ENCODE measurements at places on chromosomes 7 and 10. TPM values are rescaled to one million over a fixed set of nuclear protein-coding genes. Genes with fewer than 3 reads are reported as not detected.

Gene PAX4
- not detected for total RNA-seq

Gene KIF11
- total RNA-seq = 0.36 TPM

DNA sequence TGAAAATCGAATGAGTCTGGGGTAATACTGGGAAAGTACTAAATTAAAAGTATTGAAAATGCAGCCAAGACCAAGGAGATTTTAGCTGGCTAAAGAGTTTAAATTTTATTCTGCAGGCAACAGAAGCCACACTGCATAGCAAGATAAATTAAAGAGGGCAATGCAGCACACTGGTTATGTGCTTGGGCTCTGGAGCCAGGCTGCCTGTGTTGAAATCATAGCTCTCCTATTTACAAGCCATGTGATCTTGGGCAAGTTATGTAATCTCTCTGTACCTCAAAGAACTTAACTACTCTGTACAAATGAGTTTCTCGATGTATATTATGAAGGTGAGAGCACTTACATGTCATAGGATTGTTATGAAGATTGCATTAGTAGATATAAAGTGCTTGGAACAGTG lies 9.9 kb downstream of the SLC25A13 start:
- DNase-seq = no peak

DNA sequence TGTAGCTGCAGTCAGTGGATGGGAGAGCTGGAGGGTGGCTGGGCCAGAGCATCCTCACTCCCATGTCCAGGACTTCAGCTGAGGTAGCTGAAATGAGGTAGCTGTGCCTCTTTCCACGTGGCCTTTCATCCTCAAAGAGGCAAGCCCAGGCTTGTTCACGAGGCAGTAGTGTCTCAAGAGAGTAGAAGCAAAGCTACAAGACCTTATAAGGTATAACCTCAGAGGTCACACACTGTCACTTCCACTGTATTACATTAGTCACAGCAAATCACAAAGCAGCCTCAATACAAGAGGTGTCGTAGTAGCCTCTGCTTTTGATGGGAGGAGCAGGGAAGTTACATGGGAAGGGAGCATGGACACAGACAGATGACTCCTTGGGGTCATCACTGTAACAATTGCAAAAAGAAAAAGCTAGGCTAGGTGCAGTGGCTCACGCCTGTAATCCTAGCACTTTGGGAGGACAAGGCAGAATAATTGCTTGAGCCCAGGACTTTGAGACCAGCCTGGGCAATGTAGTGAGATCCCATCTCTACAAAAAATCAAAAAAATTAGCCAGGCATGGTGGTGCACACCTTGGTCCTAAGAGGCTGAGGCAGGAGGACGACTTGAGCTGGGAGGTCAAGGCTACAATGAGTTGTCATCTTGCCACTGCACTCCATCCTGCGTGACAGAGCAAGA lies 97.5 kb downstream of the SKIDA1 start:
- no peak for DNase-seq

Gene ZNF25
- 3.0 TPM for total RNA-seq

- DNase-seq = no peak
Measured at GRCh38 chr10:96096958-96097357, 33.1 kb upstream of the ZNF518A start.

Gene ATP5MK
- 93.4 TPM for total RNA-seq

DNA sequence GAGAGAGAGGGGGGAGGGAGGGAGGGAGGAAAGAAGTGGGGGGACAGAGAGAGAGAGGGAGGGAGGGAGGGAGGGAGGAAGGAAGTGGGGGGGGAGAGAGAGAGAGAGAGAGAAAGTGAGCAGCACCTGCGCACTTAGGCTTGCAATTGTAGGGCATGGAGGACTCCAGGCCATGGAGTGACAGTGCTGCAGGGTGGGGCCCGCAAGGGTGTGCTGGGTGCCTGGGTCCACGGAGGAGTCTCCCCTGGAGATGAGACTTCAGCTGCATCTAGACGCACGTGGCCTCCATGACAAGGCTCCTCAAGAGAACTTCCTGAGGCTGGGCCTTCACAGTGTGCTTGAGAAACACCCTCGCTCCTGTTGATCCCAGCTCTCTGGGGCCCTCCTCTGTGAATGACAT lies 44.5 kb downstream of the CLRN3 start:
- no peak for DNase-seq

- DNase-seq = no peak
Measured at GRCh38 chr10:46318799-46319198, 32.0 kb downstream of the ANTXRL start.

DNA sequence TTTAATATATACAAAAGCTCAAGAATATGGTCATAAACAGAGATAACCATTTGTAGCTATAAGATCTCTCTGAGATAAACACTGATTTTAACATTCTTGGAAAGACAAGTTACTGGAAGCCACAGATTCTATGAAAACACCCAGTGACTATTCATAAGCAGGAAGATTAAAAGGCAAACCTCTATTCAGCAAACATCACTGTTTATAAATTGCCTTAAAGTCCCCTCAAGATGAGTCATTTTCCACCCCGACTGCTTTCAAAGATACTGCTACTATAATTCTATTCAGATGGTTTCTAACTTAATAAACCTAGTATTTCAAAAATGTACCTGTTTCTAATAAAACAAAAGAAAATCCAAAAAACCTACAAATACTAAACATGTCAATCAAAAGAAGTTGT lies 21.0 kb downstream of the TM9SF3 start:
- no peak for DNase-seq

Gene STK17A
- 301 TPM for total RNA-seq

GRCh38 chr7:155887174-155887525 lies 74.9 kb upstream of the SHH start:
- DNase-seq = no peak

DNA sequence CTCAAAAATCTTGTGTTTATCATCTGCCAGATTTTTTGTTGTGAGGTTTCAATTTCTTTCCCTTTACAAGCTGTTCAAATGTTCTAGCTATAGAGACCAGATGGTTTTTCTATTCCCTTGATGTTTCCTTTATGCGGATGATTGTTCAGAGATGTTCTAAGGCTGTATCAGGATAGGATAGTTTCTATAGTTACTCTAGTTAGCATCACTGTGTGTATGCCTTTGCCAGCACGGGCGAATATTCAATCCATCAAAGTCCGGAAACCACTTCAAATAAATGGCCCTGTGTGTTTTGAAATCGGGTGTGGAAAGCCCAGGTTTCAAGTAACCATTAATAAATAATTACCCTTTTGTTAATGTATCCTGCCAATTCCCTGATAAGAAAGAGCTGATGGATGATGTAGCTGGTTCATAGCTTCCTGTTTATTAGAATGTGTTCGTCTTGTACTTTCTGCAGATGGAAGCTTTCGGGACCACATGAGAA lies 149.8 kb upstream of the PRKCQ start:
- no peak for DNase-seq

Gene RNF133
- not detected for total RNA-seq

DNA sequence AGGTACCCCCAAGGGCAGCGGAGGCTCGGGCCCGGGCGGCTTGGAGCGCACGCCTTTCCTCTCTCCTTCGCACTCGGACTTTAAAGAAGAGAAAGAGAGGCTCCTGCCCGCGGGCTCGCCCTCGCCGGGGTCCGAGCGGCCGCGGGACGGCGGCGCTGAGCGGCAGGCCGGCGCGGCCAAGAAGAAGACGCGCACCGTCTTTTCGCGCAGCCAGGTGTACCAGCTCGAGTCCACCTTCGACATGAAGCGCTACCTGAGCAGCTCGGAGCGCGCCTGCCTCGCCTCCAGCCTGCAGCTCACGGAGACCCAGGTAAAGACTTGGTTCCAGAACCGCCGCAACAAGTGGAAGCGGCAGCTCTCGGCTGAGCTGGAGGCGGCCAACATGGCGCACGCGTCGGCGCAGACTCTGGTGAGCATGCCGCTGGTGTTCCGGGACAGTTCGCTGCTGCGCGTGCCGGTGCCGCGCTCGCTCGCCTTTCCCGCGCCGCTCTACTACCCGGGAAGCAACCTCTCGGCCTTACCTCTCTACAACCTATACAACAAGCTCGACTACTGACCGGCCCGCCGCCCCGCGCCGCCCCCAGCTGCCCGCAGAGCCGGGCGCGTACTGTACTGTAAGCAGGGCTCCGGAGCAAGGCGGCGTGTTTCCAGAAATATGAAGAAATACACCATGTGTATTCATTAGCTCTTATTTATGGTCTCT lies 1.8 kb downstream of the HMX2 start:
- peak; percentile 49 for DNase-seq

Gene ZNF138
- total RNA-seq = 4.9 TPM

DNA sequence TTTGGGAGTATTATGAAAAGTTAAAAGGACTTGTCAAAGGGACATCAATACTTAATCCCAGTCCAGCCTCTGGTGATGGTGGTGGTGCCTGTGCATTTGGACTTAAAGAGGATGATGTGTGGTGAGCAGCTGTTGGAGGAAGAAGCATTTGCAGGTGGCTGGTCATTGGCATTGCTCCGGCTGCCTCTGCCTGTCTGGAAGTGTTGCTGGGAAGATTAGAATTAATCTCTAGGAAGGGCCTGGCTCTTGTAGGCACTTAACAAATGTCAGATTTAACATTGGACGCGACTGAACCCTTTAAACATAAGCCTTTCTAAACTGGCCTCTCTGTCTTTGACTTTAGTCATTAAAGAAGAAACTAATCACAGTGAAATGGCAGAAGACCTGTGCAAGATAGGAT lies 58.8 kb downstream of the FIGNL1 start:
- DNase-seq = no peak

GRCh38 chr7:116228241-116228640 lies 17.9 kb downstream of the TES start:
- DNase-seq = no peak

- no peak for DNase-seq
Measured at GRCh38 chr7:142496545-142496991, 238.7 kb upstream of the PRSS58 start.

DNA sequence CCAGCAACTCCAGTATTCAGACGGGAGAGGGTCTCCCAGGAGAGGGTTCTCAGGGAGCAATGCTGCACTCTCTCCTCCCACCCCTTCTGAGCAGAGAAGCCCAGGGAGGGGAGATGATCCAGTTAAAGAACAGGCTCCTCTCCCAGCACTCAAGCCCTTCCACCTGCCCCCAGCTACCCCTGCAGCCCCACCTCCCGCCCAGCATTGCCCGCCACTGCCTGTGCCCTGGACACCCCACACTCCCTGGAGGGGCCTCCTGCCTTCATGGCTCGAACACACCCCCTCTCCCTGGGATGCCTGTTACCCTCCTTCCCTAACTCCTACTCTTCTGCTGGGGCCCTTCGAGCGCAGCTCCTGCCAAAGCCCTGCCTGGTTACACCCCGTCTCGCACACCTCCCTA lies 66.8 kb downstream of the ELFN1 start:
- DNase-seq = no peak

Gene CDK14
- 0.19 TPM for total RNA-seq

DNA sequence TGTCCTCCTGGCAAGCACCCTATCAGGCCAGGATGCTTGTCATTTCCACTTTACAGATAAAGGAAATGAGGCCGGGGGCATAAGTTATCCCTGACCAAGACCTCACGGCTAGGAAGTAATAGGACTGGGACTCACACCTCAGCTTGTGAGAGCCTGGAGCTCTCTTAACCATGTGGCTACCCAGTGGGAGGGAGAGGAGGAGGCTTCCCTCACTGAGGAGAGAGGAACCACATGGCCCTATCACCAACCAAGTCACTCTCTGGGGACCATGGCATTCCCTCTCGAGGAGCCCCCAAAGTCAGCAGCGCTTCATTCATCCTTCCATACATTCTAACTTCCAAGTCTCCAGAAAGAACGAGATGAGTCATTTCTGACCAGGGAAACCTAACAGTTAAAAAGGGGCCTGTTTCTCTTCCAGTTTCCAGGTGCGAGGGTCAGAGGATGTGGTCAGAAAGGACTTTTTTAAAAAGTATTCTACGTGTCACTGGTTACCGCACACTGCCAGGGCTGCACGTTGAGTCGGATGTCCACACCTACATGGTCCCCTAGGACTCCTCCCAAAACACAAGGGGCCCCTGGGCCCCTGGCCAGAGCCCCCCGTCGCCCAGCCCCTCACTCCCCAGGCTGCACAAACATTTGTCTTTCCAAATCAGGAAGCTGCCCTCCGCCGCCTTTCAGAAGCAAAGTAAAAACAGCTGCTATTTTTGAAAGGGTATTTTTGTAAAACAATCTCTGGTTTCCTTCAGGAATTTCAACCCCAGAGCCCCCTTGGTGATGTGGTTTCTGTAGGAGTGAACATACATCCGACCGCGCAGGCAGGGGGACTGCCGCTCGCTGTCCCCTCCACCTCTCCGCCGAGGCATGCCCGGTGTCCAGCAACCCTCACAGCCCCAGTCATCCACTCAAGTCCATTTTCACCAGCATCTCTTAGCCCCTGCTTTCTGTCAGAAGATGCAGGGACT lies 128.2 kb upstream of the CHST15 start:
- DNase-seq = no peak

Gene CCDC136
- 4.8 TPM for total RNA-seq

Gene C10orf62
- not detected for total RNA-seq

GRCh38 chr7:121398246-121398645 lies 2.1 kb upstream of the FAM3C start:
- DNase-seq = no peak

GRCh38 chr7:87129848-87130247 lies 22.4 kb upstream of the DMTF1 start:
- no peak for DNase-seq

DNA sequence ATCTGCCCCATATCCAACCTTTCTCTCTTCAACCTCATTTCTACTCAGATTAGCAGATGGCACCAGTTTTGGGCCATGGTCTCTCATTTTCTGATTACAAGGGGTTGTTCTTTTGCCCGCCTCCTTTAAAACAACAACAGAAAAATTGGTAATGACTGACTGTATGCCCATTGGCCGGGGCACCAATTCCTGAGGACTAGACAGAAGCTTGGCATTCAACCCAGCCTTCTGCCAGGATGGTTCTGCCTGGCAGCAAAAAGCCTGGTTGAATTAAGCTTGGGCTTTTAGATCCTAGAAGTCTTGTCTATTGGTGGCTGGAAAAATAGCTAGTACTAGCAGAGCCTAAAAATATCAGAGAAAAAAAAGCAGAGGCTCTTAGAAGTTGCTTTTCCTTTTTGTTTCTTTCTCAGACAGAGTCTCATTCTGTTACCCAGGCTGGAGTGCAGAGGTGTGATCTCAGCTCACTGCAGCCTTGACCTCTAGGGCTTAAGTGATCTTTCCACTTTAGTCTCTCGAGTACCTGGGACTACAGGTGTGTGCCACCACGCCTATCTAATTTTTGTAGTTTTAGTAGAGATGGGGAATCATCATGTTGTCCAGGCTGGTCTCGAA lies 402.6 kb downstream of the AUTS2 start:
- no peak for DNase-seq

DNA sequence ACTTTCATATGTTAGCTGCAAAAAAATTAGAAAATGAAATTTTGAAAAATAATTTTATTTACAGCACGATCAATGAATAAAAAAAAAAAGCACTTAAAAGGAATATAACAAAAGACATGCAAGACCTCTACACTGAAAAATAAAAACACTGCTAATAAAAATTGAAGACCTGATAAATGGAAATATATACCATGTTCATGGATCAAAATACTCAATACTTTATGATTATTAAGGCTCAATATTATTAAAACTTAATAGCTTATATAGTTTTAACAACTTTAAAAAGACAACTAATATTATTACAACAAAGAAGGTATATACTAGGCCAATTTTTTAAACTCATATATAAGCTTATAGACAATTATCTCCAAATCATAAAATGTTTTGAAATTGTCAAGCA lies 143.0 kb downstream of the GFRA1 start:
- DNase-seq = no peak

- DNase-seq = no peak
Measured at GRCh38 chr7:127949769-127950222, 81.4 kb downstream of the LRRC4 start.

All from CD8-positive, alpha-beta T cell (primary cell).